ENCODE measurements at places on chromosomes 7 and 10.
A peak's percentile ranks its signal among the peaks of the same experiment; 100 is the strongest.

GRCh38 chr10:60456053-60456452 lies 66.4 kb upstream of the ANK3 start:
- no peak for DNase-seq

DNA sequence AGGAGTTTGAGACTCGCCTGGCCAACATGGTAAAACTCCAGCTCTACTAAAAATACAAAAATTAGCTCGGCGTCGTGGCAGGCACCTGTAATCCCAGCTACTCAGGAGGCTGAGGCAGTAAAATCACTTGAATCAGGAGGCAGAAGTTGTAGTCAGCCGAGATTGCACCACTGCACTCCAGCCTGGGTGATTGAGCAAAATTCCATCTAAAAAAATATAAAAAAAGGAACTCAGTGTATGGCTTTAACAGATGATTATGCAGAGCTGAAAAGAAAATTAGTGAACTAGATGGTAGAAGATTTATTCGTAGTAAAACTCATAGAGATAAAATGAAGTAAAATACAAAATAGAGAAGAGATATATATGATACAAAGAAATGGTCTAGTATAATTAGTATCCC lies 12.6 kb upstream of the CNOT4 start:
- DNase-seq = no peak

DNA sequence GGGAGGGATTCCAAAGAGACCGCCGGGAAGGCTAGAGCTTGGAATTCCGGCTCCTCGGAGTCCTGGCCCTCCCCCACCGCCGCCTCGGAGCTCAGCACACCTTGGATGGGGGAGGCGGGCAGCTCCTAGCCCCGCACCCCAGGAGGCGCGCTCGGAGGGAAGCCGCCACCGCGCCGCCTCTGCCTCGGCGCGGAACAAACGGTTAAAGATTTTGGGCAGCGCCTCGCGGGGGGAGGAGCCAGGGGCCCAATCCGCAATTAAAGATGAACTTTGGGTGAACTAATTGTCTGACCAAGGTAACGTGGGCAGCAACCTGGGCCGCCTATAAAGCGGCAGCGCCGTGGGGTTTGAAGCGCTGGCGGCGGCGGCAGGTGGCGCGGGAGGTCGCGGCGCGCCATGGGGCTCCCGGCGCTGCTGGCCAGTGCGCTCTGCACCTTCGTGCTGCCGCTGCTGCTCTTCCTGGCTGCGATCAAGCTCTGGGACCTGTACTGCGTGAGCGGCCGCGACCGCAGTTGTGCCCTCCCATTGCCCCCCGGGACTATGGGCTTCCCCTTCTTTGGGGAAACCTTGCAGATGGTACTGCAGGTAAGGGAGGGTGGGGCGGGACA lies at the start of gene CYP26A1:
Gene CYP26A1, plus strand, starts transcription at position 355 of the 608 bp plus-strand sequence. Its CDS starts 42 bp downstream, at position 397.
- DNase-seq = no peak

GRCh38 chr10:20396205-20396604 lies 500.9 kb downstream of the NEBL start:
- DNase-seq = no peak

DNA sequence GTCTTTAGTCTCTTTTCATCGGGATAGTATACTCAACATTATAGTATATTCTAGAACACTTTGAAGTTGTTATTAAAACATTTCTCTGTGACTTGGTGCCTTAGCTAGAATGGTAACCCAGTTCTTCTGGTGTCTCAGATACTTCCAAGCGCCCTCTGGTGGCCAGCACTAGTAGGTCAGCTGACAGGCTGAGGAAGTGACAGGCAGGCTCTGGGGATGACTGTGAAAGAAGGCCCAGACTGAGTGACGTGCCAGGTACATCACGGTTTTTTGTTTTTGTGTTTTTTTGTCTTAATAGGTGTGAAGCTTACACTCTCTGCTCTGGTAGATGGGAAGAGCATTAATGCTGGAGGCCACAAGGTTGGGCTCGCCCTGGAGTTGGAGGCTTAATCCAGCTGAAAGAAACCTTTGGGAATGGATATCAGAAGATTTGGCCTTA lies 5.1 kb downstream of the COMTD1 start:
- peak; percentile 89 for DNase-seq

GRCh38 chr10:28875549-28876081 lies 198.3 kb downstream of the BAMBI start:
- no peak for DNase-seq

DNA sequence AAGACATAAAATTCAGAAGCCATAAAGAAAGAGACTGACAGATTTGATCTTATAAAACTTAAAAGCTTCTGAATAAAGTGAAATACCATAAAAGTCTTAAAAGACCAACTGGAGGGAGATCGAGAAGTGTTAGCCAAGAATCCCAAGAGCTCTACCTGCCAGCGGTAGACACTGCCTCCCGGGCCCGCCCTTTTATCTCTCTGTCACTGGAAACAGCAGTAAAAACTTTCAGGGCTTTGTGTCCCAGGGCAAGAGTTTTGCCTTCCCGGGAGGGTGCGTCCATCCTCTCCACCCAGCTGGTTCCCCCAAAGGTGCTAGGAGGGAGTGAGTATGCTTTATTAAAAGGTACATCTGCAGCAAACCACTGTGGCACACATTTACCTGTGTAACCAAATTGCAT lies 5.8 kb downstream of the PLA2G12B start:
- DNase-seq = no peak

- DNase-seq = no peak
These were observed 3.5 kb downstream of the MKRN1 start for GRCh38 chr7:140475747-140476333.

- DNase-seq = no peak
These were observed 433.9 kb upstream of the ZMIZ1 start for GRCh38 chr10:78634835-78635234.

GRCh38 chr7:69603351-69603750 lies 5.1 kb downstream of the AUTS2 start:
- no peak for DNase-seq

GRCh38 chr7:23338439-23338838 lies 39.3 kb downstream of the MALSU1 start:
- no peak for DNase-seq

DNA sequence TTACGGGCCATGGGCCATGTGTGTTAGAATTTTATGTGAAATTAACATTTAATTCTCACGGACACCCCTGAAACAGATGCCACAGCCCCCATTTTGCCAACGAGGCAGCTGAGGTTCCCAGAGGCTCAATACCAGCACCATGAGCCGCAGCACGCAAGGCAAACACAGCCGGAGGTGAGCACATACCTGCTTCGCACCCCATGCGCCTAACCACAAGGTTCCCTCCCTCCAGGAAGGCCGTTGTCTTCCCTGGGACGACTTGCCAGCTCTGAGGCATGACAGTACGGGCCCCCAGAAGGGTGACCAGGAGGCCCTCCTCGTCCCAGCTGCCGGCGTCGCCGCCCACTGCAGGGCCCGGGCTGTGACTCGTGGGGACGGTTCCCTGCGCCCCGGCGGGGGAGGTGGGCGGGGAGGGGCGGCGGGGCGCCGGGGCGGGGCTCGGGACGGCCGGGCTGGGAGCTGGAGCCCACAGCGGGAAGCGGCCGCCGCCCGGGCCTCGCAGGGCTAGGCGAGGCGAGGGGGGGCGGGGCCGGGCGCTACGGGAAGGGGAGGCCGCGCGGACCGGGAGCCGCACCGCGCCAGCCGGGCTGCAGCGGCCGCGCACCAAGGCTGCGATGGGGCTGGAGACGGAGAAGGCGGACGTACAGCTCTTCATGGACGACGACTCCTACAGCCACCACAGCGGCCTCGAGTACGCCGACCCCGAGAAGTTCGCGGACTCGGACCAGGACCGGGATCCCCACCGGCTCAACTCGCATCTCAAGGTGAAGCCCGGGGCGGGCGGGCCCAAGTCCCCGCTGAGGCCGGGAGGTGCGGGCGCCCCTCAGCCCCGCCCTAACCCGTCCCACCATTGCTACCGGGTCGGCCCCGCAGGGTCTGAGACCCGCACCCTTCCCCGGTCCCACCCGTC lies at the start of gene CAV2:
Gene CAV2, plus strand, starts transcription at position 571 of the 910 bp plus-strand sequence. Its CDS starts 44 bp downstream, at position 615.
- DNase-seq = no peak

DNA sequence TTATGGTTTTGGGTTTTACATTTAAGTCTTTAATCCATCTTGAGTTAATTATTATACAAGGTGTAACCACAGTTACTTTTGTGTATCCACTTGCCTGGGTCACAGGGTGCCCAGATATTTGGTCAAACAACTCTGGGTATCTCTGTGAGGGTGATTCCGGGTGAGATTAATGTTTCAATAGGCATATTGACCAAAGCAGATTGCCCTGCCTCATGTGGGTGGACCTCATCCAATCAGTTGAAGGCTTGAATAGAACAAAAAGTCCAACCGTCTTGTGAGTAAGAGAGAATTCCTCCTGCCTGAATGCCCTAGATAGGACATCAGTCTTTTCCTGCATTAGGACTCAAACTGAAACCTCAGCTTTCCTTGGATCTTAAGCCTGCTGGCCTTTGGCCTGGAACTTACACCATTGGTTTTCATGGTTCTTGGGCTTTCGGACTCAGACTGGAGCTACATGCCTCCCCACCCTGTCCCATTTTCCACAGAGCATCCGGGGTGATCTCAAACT lies 68.9 kb upstream of the ST8SIA6 start:
- no peak for DNase-seq

DNA sequence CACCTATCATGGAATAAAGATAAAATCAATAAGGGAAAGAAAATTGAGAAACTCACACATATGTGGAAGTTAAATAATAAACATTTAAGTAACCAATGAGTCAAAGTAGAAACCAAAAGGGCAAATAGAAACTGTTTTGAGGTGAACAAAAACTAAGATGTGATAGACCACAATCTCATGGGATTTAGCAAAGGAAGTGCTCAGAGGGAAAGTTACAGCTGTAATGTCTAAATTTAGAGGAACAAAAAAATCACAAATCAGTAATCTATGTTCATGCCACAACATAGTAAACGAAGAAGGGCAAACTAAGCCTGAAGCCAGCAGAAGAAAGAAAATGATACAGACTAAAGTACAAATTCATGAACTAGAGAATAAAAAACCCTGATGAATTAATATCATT lies 16.3 kb downstream of the CYP3A4 start:
- no peak for DNase-seq
